ENCODE measurements at places on chromosomes 3 and 15. TPM values are rescaled to one million over a fixed set of nuclear protein-coding genes. Genes with fewer than 3 reads are reported as not detected.

PDZRN3 gene
- 40.9 TPM for total RNA-seq

CAMKV gene
- 207 TPM for total RNA-seq

SMCO1 gene
- not detected for total RNA-seq

USP50 gene
- 2.9 TPM for total RNA-seq

PDHB gene
- total RNA-seq = 66.7 TPM

CHRFAM7A gene
- total RNA-seq = 1.9 TPM

GOLGA6A gene
- 1.7 TPM for total RNA-seq

RBMS3 gene
- 14.6 TPM for total RNA-seq

C3orf20 gene
- 0.97 TPM for total RNA-seq

GPR62 gene
- total RNA-seq = 2.6 TPM

PRRT3 gene
- total RNA-seq = 32.9 TPM

MNS1 gene
- 2.9 TPM for total RNA-seq

PGBD4 gene
- 4.4 TPM for total RNA-seq

ZIC4 gene
- total RNA-seq = 10.3 TPM

CDC25A gene
- 1.9 TPM for total RNA-seq

CCDC9B gene
- total RNA-seq = 16.2 TPM

TNNC1 gene
- total RNA-seq = 0.72 TPM

GCNT3 gene
- not detected for total RNA-seq

COL6A5 gene
- not detected for total RNA-seq

NSUN3 gene
- 14.1 TPM for total RNA-seq

TRIM71 gene
- 0.91 TPM for total RNA-seq

HDC gene
- 0.91 TPM for total RNA-seq

DNASE1L3 gene
- not detected for total RNA-seq

HIGD2B gene
- not detected for total RNA-seq

MYO1E gene
- total RNA-seq = 166 TPM

EFCC1 gene
- 0.83 TPM for total RNA-seq

DNAH12 gene
- total RNA-seq = 0.21 TPM

GPR149 gene
- 0.72 TPM for total RNA-seq

COL6A6 gene
- 0.32 TPM for total RNA-seq

GOLGA8M gene
- 4.3 TPM for total RNA-seq

CPN2 gene
- total RNA-seq = not detected

PLXNB1 gene
- total RNA-seq = 195 TPM

THAP10 gene
- 6.3 TPM for total RNA-seq

SLC51A gene
- not detected for total RNA-seq
